ENCODE measurements at places on chromosomes 12 and 14.

GRCh38 chr14:37122919-37123639, 49.3 kb downstream of the SLC25A21 start:
- DNase-seq = no peak

DNA sequence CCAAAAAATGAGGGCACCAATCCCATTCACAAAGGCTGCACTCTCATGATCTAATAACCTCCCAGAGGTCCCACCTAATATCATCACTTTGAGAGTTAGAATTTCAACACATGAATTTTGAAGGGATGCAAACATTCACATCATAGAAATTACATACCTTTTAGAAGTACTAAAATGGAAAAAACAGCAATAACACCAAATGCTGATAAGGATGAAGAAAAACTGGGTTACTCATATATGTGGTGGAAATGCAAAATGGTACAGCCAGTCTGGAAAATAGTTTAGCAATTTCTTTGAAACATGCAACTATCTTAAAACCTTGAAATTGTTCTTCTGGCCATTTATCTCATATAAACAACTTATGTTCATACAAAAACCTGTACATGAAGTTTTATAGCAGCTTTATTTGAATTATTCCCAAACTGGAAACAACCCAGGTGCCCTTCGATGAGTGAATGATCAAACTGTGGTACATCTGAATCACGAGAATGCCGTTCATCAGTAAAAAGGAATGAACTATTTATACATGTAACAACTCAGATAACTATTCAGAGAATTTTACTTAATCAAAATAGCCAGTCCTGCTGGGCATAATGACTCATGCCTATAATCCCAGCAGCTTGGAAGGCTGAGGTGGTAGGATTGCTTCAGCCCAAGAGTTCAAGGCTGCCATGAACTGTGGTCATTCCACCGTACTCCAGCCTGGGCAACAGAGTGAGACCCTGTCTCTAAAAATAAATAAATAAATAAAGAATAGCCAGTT, 109.4 kb upstream of the SSTR1 start:
- DNase-seq = peak; percentile 74

DNA sequence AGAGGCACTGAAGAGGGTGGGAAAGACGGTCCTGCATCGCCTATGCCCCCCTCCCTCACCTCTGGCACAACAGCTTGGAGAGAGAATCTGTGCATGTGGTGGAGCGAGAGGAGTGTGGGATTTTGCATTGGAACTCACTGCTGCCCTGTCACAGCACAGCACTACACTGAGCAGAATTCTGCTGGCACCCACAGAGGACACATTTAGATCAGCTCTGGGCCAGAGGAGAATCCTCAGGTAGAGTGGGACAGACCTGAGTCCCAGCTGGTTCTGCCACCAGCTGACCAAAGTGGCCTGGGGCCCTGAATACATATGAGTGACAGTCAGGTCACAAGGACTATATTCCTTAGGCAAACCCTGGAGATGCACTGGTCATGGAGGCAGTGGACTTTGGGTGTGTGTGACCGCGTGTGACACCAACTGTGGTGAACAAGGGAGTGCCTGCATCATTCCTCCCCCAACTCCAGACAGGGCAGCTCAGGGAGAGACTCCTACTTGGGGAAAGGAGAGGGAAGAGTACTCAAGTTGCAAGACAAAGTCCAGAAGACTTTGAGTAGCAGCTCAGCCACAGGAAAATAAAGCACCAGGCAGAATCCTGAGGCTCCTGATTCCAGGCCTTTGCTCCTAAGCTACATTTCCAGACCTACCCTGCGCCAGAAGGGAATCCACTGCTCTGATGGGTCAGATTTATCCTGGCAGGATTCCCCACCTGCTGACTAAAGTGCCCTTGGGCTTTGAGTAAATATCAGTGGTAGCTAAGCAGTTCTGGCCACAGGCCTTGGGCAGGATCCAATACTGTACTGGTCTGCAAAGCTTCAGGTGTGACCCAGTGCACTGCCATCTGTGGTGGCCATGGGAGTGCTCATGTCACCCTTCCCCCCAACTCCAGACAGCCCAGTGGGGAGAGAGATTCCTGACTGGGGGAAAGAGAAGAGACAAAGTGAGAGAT, 10.6 kb upstream of the ACOT1 start:
- DNase-seq = no peak

DNA sequence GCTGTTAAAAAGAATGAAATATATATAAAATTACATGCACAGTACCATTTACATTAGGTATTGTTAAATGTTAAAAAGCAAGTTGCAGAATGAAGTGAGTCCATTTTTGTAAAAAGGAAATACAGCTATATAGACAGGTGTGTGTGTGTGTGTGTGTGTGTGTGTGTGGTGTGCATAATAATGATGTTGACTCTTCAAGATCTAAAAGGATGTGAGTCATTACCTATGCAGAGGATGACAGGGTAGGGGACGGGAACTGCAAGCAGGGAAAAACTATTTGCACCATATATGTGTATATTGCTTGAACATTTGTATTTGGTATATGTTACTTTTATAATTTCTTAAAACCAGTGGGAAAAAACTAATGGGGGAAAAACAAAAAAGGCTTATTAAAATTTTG, 3.1 kb downstream of the C14orf39 start:
- no peak for DNase-seq

DNA sequence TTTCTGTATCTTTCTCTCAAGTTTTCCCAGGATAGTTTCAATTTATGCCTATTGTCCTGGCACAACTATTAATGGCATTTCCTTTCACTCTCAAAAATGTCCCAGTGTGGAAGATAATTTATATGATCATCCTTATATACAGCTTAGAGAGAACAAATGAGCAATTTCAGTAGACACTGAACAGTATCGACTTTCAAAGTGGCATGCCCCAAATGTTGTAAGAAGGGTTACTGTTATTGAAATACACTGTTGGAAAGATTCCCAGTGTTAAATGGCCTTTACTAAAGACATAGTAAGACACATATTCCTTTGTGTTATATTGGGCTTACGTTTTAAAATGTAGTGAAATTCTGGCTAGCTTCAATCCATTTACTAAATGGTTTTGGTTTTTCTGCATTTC, 202.3 kb upstream of the CDKN3 start:
- DNase-seq = no peak

DNA sequence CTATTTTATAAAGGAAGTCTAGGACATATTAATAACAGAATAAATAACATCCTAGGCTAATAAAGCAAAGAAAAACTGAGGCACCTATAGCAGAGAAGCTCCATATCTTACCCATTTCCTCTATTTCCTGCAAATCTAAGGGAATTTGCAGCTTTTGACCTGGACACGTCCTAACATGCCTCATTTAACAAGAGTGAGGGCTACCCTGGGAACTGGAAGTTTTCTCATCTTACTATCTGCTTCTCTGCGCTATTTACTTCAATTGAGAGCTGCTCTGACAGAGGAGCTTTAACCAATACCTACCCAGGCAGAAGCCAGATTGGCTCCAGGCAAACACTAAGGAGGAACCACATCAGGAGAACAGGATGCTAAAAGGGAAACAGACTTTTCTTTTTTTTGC, 5.7 kb downstream of the YBX3 start:
- no peak for DNase-seq
